ENCODE measurements at places on chromosomes 7 and 10. TPM values are rescaled to one million over a fixed set of nuclear protein-coding genes. Genes with fewer than 3 reads are reported as not detected.

CYP2C19 gene
- total RNA-seq, result not detected

IL2RA gene
- not detected for total RNA-seq

NRG3 gene
- total RNA-seq, result not detected

DNA sequence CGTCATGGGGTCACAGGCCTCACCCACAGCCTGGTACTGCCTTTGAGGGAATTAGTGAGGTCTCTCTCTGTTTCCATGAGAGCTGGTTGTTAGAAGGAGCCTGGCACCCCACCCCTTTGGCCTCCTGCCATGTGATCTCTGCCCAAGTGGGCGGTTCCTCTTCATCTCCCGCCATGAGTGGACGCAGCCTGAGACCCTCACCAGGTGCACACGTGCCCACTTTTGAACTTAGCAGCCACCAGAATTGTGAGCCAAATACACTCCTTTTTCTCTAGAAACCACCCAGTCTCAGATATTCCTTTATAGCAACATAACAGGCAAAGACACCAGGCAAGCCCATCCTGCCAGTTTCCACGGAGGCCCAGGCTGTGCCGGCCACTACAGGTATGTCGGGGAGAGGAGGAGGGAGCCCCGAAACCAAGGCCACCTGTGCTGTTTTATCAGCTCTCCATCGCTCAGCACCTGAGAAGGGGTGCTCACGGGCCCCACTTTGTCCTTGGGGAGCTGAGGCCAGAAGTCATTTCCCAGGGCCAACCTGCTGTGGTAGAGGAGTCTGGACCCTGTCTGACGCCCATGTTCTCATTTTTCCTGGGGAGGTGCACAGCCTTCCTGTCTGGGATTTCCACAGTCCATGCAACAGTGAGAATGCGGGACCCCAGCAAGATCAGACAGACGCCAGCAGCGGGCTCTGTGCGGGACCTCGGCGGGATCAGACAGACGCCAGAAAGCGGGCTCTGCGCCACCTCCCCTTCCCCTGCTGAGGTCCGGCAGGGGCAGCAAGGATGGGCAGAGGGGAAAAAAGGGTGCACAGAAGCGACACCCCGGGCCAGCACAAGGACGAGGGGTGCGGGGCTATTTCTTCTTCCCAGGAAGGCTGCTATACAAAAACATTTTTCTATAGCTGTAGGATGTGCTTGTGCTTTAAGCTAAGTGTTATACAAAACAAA lies 220.5 kb downstream of the ELFN1 start:
- no peak for DNase-seq

DNA sequence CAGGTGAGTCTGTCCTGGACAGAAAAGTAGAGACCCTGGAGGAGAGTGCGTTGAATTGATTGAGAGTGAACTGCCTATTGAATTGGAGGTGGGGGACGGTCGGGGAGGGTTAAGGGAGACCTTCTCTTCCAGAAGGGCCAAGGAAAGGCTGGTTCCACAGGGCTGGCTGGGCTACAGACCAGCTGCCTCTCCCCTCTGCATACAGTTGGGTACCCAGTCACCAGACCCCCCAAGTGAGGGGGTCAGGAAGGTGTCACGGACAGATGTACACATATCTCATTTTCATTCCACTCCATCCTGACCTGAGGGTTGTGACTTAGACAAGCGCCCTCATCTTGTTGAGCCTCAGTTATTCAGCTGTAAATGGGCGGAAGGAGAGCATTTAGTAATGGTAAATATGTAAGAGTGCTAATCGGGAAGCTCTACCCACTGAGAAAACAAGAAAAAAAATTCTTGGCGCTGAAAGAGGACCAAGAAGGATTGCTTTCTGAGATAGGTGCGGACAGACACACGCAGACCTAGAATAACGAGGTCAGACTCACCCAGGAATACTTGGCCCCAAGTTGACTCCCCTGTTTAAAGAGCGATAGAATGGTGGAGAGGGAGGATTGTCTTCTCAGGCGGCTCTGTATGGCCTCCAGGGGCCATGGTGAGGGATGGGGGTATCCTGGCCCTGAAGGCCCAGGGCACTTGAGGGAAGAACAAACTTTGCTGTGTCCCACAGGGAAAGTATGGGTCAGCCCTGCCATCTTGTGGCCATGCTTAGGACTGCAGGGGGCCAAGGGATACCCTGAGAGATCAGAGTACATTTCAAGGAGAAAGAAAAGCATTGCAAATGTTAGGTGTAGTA lies 7.2 kb upstream of the MBL2 start:
- peak; percentile 73 for DNase-seq

GRCh38 chr10:75611993-75612372 lies 180.6 kb downstream of the LRMDA start:
- no peak for DNase-seq

- DNase-seq, result no peak
Observed at GRCh38 chr7:962401-963081, 8.1 kb upstream of the ADAP1 start.

- DNase-seq, result no peak
Observed at GRCh38 chr7:97001221-97001620, 4.1 kb upstream of the DLX6 start.

DNA sequence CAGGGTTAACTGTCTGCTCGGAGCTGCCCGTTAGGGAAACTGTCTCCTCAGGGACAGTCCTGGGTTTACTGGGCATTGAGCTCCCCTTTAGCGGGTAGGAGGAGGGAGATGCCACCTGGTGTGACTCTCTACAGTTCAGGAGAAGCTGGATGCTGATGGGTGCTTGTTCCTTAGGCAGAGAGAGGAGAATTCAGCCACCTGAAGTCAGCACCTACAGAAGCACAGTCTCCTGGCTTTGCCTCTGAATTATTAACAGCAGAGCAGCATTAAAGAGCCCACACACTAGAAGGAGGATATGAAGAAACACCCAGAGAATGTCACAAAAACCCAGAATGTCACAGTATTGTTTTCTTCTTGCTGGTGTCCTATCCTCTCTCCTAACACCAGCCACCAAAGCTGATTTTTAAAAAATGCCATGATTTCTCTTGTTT lies 696 bp downstream of the GIMAP4 start:
- no peak for DNase-seq

GRCh38 chr7:54615-55014 lies 137.8 kb upstream of the FAM20C start:
- no peak for DNase-seq

- peak; percentile 75 for DNase-seq
Observed at GRCh38 chr10:28984431-28984830, 304.4 kb upstream of the LYZL1 start.

- no peak for DNase-seq
Observed at GRCh38 chr7:80054356-80054755, 80.3 kb upstream of the GNAI1 start.

Data from PC-9 (cell line).